ENCODE measurements at places on chromosomes 13 and 19.

- DNase-seq = no peak
Measured at GRCh38 chr19:10352764-10353671, 13.6 kb upstream of the ICAM3 start.

GRCh38 chr13:52067237-52067636 is 42.7 kb downstream of the UTP14C start:
- no peak for DNase-seq

DNA sequence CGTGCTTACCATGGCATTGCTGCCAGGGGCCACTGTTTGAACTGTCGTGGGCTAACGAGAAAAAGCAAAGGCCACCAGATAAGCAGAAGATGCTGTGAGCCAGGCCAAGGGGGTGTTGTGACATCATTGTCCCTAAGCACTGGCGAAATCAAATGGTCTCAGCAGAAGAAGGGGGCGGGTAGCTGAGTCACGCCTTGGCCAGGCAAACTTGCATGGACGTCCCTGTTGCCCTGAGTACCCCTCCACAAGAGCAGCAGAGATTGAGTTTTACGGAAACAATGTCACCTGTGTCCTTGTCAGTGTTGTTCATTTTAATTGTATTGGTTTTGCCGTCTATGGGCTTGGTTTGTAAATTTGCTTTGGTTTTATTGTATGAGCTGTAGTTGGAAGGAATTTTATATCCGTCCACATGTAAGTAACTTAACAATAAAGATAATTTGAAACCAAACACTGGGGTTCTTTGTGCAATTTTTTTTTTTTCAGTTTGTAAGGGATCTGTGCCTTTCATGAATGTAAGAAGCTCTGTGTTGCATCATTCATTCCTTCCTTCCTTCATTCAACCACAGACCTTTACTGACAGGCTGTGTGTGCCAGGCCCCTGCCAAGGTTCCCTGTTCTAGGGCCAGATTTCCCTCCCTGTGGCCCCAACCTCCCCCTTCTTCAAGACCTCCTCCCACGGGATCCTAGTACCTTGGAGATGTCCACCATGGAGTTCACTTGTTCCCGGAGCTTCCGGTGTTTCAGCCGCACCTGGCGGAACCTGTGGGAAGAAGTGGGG is 12.3 kb downstream of the KCNN4 start:
- DNase-seq = no peak

DNA sequence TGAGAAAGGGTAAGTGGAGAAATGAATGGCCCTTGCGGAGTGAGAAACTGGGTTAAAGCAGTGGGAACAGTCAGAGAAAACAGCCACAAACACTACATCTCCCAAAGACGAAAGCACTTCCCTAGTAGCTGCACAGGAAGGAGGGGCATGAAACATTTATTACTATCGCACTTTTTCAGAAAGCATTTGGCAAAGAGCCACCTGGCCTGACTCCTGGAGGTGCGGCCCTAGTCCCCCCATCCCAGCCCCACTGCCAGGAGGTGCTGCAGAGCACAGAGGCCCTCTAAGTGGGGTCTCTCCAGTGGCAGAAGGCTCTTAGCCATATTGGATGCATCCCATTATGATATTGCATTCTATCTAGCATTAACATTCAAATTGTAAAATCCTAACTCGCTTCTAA is 55.8 kb downstream of the MTMR6 start:
- DNase-seq = no peak

GRCh38 chr19:53980539-53981375 is 10.7 kb upstream of the CACNG6 start:
- no peak for DNase-seq

- DNase-seq = no peak
Measured at GRCh38 chr13:97223711-97224541, 1.8 kb downstream of the MBNL2 start.

DNA sequence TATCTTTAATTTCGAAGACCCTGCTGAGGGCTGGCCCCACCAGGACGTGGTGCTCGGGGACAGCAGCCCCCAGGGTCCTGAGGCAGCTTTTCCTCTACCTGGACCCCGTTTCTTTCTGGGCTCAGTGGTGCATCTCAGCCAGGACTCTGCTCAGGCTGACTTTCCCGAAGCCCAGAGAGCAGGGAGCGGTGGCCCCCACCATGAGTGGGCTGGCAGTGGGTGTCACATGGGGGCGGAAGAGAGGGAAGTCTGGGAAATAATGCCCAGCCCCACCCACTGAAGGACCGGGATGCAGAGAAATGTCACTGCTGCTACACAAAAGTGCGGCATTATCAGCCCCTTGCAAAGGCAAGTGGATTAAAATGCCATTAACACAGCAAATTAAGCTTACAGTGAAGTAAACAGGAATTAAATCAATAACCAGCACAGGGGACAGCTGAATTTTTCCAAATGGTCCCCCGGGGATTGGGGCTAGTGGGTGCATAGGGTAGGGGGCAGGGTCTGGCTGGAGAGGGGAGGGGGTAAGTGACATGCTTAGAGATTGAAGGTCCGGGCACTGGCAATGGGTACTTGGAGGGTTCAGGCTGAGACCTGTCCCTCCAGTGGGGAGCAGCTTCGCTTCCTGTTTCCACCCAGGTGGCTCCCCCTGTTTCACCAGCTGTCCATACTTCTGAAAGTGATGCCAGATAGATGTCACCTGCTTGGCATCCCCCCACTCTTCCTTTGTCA is 177.3 kb downstream of the URI1 start:
- DNase-seq = no peak

- DNase-seq = no peak
Measured at GRCh38 chr13:77523834-77524728, 11.4 kb upstream of the SCEL start.

DNA sequence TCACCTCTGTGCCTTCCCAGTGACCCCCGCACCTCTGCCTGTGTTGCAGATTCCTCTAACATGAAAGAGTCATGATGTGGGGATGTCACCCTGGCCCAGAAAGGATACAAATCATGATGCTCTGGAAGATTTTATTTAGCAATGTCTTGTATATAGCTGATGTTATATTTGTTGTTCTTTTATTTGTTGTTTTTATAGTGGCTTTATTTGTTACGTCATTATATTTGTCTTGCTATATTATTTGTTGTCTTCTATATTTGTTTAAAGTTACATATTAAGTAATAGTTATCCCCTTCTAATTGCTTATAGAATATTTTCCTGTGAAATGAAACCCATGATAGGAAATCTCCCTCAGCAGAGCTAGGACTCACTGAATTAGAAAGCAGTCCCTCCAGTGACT is 1149.2 kb downstream of the UQCRFS1 start:
- no peak for DNase-seq

DNA sequence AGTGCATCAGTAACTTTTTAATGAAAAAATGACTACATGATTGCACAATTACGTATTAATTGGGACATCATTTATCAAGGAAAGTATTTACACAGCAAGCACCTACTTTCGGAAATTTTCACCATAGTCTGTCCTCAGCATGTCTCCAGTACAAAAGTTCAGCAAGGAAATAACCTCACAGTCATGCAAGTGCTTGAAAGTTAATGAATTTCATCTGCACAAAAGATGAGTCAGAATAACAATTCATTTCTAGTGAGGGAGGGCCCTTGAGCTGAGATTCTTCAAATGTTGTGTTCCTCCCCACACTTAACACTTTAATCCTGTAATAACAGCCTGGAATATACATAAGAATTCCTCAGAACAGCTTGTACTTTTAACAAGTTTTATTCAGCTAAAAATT is 49.0 kb upstream of the OXGR1 start:
- no peak for DNase-seq

DNA sequence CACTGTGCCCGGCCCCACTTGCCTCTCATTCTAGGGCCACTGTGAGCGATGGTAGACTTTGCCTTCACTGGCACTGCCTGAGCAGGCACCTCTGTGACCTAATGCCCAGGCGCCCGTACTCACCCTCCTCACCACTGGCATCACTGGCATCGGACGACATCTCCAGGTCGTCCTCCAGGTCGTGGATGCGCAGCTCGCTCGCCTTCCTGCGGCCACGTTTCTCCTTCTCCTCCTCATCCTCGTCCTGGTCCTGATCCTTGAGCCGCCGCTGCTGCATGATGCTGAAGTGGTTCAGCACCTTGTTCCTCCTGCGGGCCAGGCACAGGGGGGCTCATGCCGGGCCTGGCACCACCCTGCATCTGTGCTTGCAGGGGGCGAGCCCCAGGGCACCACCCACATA is 7.5 kb upstream of the PSPN start:
- no peak for DNase-seq

- no peak for DNase-seq
Measured at GRCh38 chr13:31072041-31072440, 89.7 kb downstream of the HSPH1 start.

- DNase-seq = no peak
Measured at GRCh38 chr13:90793261-90793820, 554.1 kb upstream of the MIR17HG start.

- no peak for DNase-seq
Measured at GRCh38 chr13:36813225-36813624, 5.8 kb upstream of the RFXAP start.

DNA sequence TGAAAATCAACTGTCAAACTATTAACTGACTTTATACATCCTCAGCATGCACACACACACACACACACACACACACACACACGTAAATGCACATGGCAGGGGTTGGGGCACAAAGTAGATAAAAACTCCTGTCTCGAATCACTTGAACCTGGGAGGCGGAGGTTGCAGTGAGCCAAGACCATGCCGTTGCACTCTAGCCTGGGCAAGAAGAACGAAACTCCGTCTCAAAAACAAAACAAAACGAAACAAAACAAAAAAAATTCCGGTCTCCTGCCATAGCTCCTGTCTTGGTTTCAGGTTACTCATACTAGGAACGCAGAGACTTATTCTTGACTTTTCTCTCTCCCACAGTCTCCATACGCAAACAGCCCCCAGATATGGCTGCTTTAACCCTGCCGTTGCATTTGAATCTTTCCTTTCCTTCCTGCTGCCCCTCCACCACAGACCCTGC is 148.9 kb downstream of the SHISA2 start:
- no peak for DNase-seq

DNA sequence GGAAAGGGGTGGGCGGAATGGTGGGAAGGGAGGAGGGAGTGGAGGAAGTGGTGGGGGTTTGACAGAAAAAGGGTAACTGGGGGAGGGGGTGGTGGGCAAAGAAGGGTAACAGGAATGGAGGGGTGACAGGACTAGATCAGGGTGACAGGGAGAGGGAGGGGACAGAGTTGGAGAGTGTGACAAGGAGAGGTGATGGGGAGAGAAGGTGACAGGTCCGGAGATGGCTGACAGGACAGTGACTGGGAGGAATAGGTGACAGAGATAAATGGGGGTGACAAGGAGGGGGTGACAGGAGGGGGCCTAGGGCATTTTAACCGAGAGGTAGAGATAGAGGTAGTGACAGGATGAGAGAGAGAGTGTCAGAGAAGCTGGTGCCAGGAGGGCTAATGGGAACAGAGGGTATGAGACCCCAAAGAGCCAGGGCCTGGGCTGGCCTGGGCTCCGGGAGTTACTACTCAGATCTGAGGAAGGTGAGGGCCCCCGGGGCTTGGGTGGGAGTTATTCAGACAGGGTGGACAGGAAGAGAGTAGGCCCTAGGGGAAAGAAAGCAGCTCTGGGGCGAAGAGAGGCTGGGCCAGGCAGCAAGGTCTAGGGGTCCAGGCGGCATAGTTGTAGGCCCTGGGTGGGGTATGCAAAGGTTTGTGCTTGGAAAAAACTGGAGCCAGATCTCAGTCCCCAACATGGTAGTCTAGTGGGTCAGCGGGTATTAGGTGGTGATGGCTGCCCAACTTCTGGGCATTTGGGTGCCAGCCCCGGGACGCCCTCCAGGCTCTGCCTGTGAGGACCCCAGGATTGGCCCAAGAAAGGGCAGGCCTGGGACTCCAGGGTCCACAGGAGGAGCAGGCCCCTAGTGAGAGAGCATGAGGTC is 660 bp downstream of the CIC start:
- DNase-seq = no peak

GRCh38 chr13:40060296-40061007 is 405.0 kb downstream of the COG6 start:
- no peak for DNase-seq

DNA sequence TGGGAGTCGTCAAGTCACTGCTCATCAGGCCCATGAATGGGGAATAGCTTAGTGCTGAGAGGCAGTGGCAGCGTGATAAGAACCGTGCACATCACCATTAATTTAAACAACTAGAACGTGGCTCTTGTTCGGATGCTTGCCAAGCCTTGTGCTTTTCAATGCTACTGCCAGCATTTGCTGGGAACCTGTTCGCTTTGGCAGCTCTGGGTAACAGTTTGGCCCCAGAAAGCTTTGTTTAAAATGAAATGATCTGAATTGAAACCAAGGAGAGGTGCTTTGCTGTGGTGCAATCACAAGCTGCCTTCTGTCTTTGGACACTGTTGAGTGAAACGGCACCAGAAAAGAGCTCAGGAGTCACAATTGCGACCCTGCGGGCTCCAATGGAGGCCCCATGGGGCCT is 53.5 kb upstream of the OLFM4 start:
- no peak for DNase-seq

DNA sequence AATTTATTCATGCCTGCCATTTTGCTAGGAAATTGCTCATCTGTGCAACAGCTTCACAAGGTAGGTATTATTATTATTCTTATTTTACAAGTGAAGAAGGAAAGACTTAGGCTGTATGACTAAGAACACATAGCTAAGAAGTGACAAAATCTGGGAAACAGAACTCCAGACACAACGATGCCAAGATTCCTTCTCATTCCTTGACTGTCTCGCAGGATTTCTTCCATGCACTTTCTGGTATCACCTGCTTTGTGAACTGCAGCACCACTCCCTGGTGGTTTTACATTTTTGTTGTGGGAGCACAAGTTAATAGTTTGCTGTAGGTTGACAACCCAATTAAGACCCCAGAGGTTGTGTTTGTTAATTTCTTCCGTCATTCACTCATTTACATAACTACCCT is 188.5 kb downstream of the LACC1 start:
- no peak for DNase-seq

DNA sequence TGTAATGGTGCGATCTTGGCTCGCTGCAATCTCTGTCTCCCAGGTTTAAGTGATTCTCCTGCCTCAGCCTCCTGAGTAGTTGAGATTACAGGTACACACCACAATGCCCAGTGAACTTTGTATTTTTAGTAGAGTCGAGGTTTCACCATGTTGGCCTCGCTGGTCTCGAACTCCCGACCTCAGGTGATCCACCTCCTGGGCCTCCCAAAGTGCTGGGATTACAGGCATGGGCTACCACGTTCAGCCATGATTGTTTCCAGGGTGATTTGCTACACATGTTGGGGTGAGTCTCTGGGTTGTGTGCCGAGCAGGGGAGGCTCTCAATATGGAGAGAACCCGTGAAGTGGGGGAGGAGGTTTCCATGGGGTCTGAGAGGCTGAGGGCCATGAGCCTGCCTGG is 24.8 kb upstream of the CEACAM21 start:
- DNase-seq = no peak
